ENCODE measurements at places on chromosomes 3 and 15.

DNA sequence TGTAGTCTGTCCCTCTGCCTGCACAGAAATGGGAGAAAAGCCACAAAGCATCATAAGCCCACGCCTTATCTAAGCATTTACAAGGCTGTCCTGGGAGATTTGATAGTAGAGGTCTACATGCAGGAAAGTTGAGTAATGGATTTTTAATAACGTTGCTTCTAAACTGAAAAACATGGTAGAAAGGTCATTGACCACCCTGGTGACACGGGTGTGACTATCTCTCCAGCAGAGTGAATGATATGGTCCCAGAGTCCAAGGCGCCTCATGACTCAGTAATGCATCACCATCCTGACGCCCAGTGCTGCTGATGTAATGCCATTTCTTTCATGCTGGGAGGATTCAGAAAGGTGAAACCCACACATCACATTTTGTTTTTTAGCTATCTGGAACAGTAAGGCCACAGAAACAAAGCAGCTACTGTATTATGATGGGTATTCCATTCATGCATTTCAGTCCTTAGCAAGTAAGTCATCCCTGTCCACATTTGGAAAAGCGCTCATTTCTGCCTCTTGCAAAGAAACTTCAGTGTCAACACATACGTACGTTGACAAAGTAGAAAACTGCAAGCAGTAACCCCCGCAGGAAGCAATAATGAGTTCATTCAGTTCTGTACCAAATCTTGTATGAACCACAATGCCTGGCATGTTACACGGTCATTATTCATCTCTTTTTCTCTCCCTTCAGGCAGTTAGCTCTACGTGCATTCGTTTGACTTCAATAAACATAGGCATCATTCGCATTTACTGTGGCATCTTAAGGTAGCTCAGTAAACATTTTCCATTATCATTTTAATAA, 483.5 kb downstream of the GABRG3 start:
- DNase-seq, result no peak

GRCh38 chr15:68307131-68307928, 29.8 kb downstream of the FEM1B start:
- DNase-seq, result no peak

DNA sequence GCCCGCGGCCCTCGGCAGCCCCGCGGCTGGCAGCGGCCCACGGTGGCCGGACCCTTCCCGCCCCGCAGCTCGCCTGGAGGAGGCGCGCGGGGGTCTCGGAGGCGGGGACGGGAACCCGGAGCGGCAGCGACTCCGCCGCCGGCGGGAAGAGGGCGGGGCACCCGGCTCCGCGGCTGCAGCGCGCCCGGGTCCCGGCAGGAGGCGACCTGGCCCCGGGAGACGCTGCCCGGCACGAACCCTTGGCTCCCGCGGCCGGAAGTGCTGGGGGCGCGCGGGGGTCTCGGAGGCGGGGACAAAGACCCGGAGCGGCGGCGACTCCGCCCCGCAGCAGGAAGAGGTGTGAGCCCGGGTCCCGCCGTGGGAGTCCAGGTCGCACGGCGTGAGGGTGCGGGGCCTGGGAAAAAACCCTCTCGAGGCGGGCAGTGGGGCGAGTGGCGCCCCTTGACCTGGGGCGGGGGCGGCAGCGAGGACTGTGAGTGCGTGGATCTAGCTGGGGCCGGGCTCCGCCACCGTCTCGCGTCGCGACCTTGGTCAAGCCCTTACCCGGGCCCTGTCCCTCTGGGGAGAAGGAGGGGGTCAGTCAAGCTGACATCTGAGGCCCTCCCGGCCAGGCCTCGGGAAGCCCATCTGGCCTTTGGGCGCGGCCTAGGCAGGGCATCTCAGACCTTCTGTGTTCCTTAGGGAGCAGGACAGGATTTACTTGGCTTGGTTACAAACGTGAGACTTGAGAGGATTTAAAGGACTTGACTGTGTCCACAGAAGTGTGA, at the start of gene CIB2:
Gene CIB2 (minus strand): TSS at position 151 of the 767 bp plus-strand sequence. CDS start 230 bp downstream, outside the sequence.
- DNase-seq, result no peak

- DNase-seq, result no peak
Measured at GRCh38 chr3:193828477-193828876, 235.5 kb downstream of the OPA1 start.

GRCh38 chr3:11929531-11929930, 74.7 kb upstream of the SYN2 start:
- no peak for DNase-seq

DNA sequence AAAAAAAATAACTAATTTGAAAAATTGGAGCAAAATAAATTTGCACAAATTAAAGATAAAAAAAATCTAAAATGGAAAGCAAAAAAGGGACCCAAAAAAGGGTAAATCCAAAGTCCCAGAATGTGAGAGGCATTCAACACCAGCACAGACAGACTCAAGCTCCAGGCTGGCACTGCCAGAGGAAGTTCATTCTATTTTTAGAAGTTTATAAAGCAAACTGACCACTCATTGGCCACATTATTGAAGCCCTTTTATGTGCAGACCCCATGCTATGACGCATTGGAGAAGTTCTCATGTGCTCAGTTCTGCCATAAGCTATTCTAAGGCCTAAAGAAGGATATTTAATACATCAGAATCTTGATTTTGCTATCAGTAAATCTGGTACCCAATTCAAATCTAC, 17.6 kb upstream of the BOC start:
- no peak for DNase-seq

GRCh38 chr3:120652281-120652680, 29.8 kb downstream of the HGD start:
- no peak for DNase-seq

- DNase-seq, result no peak
Measured at GRCh38 chr15:73569361-73569760, 63.8 kb downstream of the NPTN start.

- no peak for DNase-seq
Measured at GRCh38 chr15:22231603-22232002, 151.3 kb downstream of the OR4M2 start.

- no peak for DNase-seq
Measured at GRCh38 chr3:40996382-40996781, 202.9 kb upstream of the CTNNB1 start.

DNA sequence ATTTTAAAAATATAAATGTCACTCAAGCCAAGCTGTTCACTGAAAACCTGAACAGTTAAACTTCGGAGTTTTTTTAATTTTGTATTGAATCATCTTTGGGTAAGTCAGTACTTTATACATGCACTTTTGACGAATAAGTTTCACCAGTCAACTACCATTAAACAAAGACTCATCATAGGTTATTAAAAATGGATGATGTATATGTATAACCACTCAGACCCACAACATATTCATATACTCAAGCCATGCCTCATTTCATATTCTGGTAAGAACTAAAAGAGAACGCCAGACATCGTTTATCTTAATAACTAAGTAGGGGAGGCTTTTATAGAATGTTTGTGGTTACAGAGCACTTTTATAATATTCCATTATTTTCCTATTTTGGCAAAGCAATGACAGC, 18.3 kb downstream of the MSL2 start:
- no peak for DNase-seq

GRCh38 chr15:100783291-100783690, 96.3 kb upstream of the ALDH1A3 start:
- no peak for DNase-seq

DNA sequence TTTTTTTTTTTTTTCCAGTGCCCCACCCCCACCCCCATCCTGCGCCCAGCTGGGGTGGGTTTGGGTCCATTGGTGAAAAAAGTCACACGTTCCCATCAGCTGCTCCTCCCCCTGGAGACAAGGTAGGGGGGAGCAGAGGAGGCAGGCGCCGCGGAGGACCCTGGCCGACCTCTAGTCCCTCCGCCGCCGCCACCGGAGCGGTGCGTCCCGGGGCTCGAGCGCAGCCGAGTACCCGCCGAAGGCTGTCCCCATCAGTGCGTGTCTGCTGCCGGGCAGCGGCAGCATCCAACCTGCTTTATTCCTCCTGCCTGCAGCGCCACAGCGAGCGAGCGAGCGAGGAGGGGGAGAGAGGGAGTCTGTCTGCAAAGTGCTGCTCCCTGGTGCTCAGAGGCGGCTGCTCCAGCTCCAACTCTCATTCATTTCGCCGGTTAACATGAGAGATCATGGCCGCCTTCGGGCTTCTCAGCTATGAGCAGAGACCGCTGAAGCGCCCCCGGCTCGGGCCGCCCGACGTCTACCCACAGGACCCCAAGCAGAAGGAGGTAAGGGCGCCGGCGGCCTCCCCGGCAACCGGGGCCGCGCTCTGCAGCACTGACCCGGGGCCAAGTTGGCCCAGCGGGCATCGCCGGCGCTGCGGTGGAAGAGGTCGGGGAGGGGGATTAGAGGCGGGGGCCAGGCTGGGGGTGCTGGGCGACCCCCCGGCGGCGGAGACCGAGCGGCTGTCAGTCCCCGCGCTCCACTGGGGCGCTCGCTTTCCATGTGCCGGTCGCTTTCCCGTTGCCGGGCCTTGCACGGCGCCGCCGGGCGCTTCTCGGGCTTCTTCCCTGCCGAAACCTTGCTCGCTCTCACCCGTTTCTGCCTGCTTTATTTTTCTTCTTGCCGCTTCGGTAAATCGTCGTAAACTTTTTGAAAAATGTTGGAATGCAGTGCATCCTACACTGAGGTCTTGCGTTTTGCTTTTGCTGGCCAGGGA, 1.3 kb downstream of the MED12L start:
- DNase-seq, result peak; percentile 34

DNA sequence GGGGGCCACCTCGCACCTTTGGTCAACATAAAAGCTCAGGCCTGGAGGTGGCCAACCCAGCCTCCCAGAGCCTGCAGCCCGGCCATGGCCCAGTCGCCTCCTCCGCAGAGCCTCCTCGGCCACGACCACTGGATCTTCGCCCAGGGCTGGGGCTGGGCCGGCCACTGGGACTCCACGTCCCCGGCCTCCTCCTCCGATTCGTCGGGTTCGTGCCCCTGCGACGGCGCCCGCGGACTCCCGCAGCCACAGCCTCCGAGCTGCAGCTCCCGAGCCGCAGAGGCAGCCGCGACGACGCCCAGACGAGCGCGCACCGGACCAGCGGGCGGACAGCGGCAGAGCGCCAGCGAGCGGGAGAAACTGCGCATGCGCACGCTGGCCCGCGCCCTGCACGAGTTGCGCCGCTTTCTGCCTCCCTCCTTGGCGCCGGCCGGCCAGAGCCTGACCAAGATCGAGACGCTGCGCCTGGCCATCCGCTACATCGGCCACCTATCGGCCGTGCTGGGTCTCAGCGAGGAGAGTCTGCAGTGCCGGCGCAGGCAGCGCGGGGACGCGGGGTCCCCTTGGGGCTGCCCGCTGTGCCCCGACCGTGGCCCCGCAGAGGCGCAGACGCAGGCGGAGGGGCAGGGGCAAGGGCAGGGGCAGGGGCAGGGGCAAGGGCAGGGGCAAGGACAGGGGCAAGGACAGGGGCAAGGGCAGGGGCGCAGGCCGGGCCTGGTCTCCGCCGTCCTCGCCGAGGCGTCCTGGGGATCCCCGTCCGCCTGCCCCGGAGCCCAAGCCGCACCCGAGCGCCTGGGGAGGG, at the start of gene MESP2:
Gene MESP2 (plus strand): TSS at position 59 of the 799 bp plus-strand sequence. CDS start 26 bp downstream, at position 85.
- peak; percentile 47 for DNase-seq

DNA sequence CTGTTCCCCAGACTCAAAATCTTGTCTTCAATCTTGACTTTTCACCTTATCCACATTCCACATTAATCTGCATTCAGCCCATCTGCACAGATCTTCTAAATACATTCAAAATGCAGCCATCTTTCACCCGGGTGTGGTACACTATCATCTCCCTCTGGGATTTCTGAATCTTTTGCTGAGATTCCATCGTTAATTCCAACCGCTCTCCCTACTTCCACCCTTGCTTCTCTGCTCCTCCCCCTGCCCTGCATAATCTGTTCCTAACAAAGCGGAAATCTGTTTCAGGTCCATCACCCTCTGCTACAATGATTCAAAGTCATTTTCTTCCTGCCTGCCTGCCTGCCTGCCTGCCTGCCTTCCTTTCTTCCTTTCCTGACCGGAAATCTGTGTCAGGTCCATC, 7.9 kb upstream of the GOLGA8B start:
- DNase-seq, result no peak

- DNase-seq, result no peak
Measured at GRCh38 chr3:161070252-161070930, 34.8 kb downstream of the B3GALNT1 start.

DNA sequence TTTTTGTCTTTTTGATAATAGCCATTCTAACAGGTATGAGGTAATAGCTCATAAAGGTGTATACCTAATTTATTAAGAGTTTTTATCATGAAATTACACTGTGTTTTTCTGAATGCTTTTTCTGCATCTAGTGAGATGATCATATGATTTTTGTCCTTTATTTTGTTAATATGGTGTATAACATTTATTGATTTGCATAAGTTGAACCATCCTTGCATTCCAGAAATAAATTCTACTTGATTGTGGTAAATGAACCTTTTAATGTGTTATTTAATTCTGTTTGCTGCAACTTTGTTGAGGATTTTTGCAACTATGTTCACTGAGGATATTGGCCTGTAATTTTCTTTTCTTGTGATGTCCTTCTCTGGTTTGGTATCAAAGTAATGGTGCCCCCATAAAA, 28.0 kb upstream of the PCSK6 start:
- no peak for DNase-seq

DNA sequence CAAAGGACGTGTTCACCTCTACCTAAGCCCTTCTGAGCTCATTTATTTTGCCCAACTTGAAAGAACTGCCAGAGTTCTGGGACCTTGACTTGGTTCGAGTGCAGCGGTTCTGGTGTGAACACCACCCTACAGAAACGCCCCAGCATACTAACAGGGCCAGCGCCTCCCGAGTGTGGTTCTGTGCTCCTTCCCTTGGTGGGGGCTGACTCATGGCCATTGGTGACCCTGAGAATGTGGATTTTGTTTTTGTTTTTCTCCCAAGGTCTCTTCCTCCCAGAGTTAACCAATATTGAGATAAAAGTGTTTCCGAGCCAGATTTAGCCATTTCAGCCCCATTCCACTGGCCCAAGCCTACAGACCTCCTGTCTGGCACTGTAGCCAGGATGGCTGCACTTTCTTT, 27.9 kb downstream of the SEMA7A start:
- DNase-seq, result no peak

Measured in amygdala (tissue), 56 donors.